ENCODE measurements at places on chromosomes 2 and 18. TPM values are rescaled to one million over a fixed set of nuclear protein-coding genes. Genes with fewer than 3 reads are reported as not detected.
A peak's percentile ranks its signal among the peaks of the same experiment; 100 is the strongest.

DNA sequence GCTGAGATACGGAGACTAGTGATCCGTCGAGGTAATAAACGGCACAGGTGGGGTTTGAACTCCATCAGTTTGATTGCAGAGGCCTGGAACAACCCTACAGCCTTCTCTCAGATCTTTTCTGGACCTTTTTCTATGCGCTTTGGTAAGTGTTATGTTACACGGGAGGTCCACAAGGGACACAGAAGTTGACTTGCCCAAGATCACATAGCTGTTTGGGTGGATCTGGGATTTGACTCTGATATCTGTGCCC, 1.1 kb upstream of the DNPEP start:
- DNase-seq = no peak

GRCh38 chr2:53286345-53286744, 481.3 kb upstream of the CHAC2 start:
- DNase-seq = no peak

Gene CYP27C1
- total RNA-seq = 4.3 TPM

Gene MAPK4
- total RNA-seq = 1.8 TPM

Gene GFPT1
- total RNA-seq = 39.8 TPM

GRCh38 chr2:207091176-207091575, 74.6 kb downstream of the KLF7 start:
- no peak for DNase-seq

DNA sequence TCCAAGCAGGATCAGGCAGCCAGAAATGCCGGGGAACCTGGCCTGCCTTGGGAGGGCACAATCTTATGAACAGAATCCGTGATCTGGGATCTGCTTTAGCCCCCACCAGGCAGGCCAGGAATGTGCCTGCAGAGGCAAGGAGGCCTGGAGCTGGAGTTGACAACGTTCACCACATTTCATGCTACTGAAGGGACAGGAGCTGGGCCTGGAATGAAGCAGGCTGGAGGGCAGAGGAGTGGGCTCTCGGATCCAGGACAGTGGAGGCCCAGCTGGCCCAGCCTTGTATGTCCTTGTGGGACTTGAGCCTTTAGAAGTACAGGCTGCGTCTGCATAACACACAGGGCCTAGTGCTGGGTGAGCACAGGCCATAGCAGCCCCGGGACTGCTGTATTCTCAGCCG, 91.8 kb downstream of the KLHL29 start:
- DNase-seq = no peak

- no peak for DNase-seq
Measured at GRCh38 chr18:26630596-26630995, 82.2 kb upstream of the KCTD1 start.

- no peak for DNase-seq
Measured at GRCh38 chr2:182649316-182649715, 66.7 kb upstream of the DNAJC10 start.

GRCh38 chr18:58806826-58807714, 57.6 kb upstream of the ZNF532 start:
- DNase-seq = no peak

GRCh38 chr2:177072090-177072489, 140.5 kb upstream of the HNRNPA3 start:
- peak; percentile 74 for DNase-seq

Gene ASPRV1
- 39.5 TPM for total RNA-seq

DNA sequence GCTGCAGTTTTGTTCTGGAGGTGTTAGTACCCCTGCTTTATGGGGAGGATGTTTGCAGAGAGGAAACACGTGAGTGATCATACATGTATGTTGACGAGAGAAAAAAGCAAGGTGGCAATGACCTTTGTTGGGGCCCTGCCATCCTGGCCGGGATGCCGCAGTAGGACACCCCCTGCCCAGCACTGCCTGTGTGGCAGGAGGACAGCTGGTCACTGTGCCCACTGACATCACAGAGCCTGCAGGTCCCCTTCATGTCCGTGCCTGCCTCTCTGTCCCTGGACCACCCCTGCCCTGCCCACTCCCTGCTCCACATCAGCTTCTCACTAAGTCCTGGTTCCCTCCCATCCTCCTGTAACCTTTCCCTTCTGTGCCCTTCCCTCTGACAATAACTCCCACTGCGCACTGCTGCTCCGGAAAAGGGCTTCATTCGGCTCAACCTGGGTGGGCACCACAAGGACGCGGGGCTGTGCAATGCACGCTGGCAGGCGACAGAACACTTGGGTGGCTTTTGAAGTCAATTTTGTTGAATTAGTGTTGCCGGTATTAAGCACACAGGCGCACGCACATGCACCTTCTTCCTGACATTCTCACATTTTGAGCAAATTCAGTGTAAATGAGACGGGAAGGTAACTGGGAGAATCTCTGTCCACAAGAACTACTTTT, 51.5 kb upstream of the TWIST2 start:
- no peak for DNase-seq

DNA sequence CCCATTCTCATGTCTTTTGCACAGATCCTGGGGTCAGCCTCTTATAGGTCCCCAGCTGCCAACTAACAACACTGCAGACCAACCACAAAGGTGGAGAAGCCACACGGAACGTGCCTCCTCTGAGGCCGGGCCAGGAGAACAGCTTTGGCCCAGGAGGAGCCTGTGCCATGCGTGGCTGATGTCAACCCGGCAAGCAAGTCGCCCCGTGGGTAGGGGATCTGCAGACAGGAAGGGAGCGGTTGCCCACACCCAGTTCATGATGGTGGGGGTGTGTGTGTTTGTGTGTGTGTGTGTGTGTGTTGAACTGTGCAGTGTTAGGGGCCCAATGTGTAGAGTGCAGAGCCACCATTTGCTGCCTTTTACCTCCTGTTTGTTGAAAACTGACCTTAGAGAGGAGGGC, 2.4 kb upstream of the CLEC4F start:
- no peak for DNase-seq

Gene ST6GAL2
- 5.9 TPM for total RNA-seq

DNA sequence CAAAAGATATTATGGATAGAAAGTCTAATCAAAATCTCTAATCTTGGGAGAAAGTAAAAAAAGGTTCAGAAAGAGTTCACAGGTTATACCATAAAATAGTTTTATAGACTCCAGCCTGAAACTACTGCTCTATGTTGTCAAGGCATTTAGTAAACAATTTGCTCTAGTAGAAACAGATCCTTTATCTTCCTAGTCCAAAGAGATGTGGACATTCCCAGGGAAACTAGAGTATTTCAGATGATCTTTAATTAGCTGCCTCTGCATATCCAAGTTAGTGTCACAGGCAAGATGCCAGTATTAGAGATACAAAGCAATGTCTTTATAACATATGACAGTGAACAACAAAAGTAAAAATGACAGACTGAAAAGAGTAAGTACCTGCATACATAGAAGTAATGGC, 708.6 kb downstream of the CCDC85A start:
- DNase-seq = no peak
